ENCODE measurements at places on chromosomes 13 and 19.

- no peak for DNase-seq
These were observed 8.8 kb downstream of the PAF1 start for GRCh38 chr19:39381910-39382611.

- no peak for DNase-seq
These were observed 424.7 kb downstream of the IRS2 start for GRCh38 chr13:109361562-109362289.

DNA sequence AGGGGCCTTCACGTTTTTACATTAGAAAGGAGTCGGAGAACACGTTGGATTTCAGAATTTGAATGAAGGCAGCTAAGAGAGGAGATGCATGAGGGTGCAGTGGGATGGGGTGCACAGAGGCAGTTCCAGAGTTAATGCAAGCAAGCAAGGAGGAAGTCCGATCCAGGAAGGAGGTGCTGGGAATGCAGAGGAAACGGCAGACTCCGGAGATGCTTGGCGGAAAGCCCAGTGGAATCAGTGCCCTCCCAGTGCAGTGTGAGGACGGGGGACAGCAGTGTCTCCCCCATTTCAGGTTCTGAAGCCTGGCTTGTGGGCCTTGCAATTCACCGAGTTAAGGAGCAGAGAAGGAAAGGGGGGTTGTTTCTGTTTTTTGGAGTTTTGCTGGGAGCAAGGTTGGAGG, 100.4 kb downstream of the COL4A2 start:
- no peak for DNase-seq

GRCh38 chr19:45767410-45767880, 1.6 kb downstream of the SIX5 start:
- DNase-seq: no peak

- no peak for DNase-seq
These were observed 5.3 kb downstream of the MISP start for GRCh38 chr19:756236-756635.

GRCh38 chr13:34696296-34696695, 245.8 kb upstream of the NBEA start:
- DNase-seq: no peak

- DNase-seq: no peak
These were observed 40.7 kb downstream of the GAS6 start for GRCh38 chr13:113822956-113823744.

GRCh38 chr13:31538067-31539042, 201.0 kb upstream of the RXFP2 start:
- DNase-seq: no peak

DNA sequence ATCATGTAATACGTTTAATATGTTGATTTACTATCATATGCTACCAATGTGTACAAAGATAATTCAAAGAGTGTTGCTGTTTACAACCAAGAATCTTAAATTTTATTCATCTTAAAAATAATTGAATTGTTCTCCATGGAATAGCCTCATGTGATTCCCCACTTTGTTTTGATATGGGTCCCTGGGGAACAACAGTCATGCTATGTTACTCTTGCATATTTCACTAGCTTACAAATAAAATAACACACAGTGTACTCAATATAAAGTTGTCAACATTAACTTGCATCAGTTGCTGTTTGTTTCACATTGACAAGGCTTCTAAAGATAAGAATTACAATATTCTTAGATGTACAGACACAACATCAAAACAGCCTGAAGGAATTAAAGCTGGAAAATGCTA, 2.3 kb downstream of the ENOX1 start:
- DNase-seq: no peak

DNA sequence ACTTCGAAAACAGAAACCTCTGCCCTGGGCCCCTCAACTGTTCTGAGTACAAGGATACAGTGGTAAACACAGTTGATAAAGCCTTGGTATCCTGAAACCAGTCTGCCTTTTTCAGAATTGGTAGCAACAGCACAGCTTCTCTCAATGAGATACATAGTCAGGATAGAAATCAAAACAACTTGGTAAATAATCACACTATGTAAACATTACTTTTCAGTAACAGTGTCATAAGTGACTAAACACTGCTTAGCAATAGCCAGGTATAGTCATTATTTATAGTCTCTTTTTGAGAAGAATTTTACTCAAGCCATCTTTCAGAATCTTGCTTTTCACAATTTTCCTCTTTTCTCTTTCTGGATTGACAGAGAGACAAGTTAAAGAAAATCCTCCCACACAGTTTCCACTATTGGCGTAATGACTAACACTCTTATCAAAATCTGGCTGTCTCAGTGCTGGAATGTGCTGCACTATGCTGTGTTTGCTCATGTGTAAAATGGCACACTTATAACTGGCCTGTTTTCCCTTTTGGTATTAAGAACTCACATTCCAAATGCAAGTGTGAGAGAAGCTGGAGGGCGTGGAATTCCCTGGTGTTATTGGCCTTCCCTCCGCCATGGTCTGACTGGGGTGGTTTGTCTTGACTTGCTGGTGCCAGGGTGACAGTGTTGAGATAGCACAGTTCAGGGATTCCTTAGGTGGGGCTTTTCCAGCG, 368.8 kb downstream of the TDRD3 start:
- no peak for DNase-seq

DNA sequence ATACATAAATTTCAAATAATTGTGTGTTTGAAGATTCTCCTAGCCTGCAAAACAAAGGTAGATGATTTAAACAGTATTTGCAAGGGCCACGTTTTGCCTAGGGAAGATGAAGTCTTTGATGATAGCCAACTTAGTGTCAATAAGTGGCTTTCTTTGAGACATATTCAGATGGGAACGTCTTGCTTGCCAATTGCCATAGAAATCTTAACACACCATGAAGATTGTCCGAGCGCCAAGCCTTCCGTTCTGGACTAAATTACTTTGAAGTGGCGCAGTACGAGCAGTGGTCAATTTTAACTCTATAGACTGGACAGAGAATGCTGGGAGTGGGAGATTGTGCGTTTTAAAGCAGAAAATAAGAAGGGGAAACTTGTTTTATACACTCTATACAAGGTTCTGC, 9.9 kb downstream of the ZIC5 start:
- no peak for DNase-seq
